NCI-H446 (cell line): ENCODE measurements at places on chromosomes 16 and 17.

DNA sequence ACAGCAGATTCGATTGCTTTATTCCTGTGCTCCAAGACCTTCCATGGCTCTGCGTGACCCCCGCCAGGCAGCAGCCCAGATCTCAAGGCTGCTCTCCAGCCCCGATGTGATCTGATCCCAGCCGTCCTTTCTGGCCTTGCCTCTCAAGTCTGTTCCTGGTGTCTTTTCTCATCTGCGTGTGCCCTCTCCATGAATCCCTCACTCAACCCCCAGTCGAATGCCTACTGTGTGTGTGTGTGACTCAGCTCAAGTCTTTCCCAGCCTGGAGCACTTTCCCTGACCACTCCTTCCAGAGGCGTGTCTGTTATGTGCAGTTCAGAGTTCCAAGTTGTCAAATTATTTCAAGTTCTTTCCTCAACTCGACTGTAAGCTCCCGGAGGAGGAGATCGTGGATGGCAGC is 64.0 kb downstream of the MRM1 start:
- DNase-seq, result no peak

DNA sequence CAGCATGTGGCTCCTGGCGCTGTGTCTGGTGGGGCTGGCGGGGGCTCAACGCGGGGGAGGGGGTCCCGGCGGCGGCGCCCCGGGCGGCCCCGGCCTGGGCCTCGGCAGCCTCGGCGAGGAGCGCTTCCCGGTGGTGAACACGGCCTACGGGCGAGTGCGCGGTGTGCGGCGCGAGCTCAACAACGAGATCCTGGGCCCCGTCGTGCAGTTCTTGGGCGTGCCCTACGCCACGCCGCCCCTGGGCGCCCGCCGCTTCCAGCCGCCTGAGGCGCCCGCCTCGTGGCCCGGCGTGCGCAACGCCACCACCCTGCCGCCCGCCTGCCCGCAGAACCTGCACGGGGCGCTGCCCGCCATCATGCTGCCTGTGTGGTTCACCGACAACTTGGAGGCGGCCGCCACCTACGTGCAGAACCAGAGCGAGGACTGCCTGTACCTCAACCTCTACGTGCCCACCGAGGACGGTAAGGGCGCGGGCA is 645 bp downstream of the NLGN2 start:
- DNase-seq, result no peak

DNA sequence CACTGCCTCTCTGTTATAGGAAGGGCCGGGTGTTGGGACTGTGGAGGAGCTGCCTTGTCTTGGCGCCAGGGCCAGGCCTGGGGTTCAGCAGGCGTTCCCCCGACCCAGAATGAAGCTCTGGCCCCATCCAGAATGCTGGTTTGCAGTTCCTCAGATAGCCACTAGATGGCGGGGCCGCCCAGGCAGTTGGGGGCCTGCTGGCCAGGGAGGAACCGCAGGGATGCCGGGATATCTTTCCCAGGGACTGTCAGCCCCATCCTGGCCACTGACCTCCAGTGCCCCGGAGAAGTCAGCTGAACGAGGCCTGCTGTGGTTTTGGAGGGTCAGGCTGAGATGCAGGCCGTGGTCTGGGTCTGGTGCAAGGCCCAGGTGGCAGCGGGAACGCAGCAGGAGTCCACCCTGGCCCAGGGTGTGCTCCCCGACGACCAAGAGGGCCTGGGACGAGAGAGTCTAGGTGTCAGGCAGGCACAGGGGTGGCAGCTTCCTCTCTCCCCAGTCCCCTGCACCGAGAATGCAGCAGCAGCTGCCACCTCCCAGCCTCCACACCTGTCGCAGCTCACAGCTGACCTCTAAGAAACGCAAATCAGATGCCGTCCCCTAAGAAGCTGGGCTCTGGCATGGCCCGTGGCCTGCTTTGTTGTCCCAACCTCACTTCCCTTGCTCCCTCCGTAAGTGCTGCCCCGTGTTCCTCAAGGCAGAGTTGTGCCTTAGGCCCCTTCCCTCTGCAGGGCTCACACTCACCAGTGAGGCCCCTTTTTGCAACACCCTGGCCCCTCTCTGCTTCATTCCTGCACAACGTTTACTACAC is 51.2 kb downstream of the RMI2 start:
- DNase-seq, result peak; percentile 77

- DNase-seq, result no peak
Measured at GRCh38 chr17:78429618-78429995, 51.2 kb downstream of the PGS1 start.

- DNase-seq, result no peak
Measured at GRCh38 chr17:55090079-55090492, 121.5 kb downstream of the STXBP4 start.

GRCh38 chr17:36463916-36464764 is 22.3 kb upstream of the ZNHIT3 start:
- DNase-seq, result no peak

GRCh38 chr17:74524653-74525464 is 6.4 kb downstream of the CD300LB start:
- no peak for DNase-seq

DNA sequence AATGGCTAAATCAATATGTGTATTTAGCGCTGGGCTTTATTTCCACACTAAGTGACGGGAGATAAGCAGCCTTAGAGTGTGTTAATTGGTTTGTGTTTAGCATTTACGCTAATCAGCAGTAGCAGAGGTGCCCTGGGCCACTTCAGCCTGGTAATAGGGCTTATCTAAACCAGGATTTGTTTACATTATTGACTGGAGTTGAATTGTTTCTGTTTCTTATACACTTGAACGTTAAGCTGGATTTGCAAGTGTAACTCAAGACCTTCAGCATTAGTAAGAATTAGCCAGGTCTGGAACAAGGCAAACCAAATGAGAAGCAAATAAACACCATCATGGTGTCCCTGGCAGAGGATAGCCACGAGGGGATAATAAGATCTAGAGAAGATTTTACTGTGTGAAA is 313.6 kb downstream of the HS3ST4 start:
- DNase-seq, result no peak

- DNase-seq, result no peak
Measured at GRCh38 chr17:73323409-73324159, 11.8 kb upstream of the CDC42EP4 start.
